ENCODE measurements at places on chromosomes 12 and 14.

- no peak for DNase-seq
Observed at GRCh38 chr14:88937706-88938105, 113.3 kb downstream of the TTC8 start.

GRCh38 chr14:50339178-50339804, 27.2 kb downstream of the DMAC2L start:
- DNase-seq, result no peak

DNA sequence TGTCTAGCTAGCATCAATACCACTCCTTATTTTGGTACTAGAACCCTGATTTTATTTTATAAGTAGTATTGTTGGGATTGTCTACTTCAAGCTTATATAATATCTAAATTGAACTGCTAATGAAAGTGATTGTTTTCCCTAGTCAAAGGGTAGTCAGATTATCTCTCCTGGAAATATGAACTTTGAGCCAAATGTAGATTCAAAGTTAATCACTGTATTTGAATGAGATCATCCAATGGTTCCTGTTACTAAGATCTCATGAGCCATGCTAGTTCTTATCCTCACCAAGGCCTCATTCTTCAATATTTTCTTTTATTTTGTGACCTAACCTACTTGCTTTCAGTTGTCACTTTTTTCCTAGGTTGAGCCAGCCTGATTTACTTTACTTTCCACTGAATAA, 276.7 kb downstream of the RASSF9 start:
- no peak for DNase-seq

DNA sequence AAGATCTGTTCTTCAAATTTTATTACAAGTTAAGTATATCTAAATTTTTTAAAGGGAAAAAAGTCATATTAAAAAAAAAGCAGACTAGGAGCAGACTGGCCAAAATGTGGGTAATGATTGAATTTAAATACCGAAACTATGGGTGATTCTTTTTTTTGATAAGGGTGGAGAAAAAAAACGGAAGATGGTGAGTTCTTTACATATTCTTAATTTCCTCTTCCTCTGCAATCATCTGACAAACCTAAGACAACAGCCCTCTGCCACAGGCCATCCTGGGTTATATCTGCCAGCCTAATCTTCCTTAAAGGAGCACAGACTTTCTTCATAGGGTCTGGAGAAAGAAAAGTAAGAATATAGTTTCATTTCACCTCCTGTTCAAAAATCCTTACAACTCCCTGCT, 108.0 kb downstream of the PPP2R5E start:
- no peak for DNase-seq

- no peak for DNase-seq
Observed at GRCh38 chr12:106840243-106840642, 65.8 kb downstream of the RIC8B start.

GRCh38 chr14:22718091-22718490, 48.4 kb upstream of the OXA1L start:
- no peak for DNase-seq

GRCh38 chr12:15423629-15424028, 101.3 kb downstream of the PTPRO start:
- no peak for DNase-seq

DNA sequence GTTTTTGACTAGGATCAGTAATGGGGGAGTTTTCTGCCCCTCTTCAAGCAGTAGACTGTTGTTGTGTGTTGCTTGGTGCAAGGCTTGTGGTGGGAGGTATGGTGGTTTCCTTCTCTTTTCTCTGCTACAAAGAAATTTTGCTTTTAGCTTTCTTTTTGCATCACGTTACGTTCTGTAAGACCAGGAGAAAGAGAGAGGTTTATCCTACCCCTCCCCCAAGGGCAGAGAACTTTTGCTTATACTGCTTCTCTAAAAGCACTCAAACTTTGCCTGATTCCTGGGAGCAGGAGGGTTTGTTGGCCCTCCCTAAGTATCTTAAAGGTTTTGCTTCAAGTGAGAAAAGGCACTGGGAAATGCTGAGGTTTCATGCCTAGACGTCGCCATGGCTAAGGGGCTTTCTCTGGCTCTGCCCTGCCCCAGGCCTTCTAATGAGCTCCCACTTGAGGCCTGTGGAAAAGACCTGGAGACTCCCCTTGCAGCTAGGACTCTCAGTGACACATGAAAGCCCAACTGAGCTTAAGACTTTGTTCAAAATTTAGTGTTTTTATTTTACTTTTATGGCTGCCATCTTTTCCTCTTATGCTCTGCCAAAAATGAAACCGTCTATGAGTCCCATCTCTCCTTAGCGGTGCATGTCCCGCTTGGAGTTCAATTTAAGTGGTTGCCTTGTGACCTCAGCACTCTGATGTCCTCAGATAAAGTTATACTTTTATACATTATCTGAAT, 49.2 kb downstream of the EIF2S3B start:
- DNase-seq, result no peak

DNA sequence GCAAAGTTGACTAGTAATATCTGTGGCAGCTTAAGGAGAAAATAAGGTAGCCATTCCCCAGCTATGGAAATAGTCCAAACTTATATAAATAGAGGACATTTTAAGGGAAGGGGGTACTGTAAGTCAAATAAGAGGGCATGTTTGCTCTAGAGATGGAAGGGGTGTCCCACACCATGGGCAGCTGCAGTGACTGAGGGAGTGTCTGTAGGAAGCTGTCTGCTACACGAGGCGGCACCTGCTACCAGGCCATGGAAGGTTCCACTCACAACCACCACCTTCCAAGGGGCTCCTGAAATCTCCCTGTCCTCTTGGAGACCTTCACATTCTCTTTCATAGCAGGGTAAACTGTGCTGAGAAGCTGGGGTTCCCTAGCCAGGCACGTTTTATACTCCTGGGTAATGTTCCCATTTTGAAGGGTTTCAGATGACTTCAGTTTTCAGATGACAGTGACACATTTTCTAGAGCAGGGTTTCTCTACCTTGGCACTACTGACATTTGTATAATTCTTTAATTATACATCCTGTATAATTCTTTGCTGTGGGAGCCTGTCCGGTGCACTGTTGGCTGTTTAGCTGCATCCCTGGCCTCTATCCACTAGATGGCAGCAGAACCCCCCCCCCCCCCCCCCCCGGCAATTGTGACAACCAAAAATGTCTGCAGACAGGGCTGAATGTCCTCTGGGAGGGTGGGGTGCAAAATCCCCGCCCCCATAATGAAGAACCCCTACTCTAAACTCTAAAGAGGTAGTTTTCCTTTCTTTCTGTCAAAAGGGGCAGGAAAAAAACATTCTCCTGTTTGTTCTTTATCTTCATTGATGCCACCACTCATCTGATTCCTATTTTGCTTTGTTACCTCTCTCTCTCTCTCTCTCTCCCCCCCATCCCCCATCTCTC, 11.6 kb upstream of the SMCO2 start:
- no peak for DNase-seq

- DNase-seq, result no peak
Observed at GRCh38 chr12:54017027-54017788, 8.4 kb downstream of the HOXC8 start.

DNA sequence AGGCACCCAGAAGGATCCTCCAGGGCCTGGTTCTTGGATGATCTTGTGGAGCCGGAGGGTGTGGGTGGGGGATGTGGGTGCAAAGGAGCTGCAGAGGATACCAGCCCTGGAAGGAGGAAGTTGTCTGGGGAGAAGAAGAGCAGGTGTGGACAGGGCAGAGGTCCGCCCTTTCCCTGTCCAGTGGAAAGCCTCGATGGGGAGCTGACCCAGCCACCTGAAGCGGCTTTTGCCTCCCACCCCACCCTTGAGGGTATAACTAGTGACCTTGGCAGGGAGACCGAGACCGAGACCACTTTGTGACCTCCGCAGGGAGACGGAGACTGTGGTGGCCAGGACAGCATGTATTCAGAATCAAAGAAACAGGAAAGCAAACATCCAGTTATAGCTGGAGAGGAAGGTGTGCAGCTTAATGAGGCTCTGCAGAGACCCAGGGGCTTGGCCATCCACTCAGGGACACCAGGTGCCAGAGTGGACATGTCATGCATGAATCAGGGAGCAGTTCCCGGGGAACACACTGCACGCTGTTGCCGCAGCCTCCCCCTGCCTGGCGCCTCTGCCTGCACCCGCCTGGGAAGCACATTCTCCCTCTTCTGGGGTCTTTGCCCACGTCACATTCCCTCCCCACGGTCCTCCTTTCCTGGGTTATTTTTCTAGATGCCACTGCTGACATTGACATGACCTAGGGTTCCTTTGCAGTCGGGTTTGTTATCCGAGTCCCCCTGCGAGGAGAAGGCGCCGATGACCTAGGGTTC, 87.7 kb downstream of the ADGRD1 start:
- DNase-seq, result no peak

DNA sequence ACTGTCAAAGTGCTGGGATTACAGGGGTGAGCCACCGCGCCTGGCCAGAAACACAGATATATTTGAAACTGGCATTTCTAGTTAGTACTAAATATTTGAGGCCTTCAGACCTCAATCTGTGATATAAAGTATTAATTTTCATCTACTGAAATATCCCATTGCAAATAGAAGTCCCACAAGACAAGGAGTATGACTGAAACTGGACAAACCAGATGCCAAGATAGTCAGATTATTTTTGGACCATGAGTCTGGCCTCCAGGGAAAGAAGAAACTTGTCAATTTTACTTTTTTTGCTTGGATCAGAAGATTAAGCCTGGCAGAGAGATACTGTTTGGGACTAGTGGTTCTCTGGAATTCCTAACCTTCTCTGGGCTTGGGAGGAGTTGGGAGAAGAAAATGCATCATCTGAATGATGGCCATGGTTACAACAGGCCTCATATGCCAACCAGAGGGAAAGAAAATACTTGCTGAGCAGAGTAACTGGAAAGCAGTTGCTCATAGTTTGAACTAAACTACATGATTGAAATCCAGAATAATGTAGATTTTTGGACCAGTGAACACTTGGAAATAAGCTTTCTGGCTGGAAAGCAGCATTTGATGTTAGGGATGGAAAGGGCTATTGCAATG, 2.9 kb upstream of the SMOC1 start:
- DNase-seq, result no peak

DNA sequence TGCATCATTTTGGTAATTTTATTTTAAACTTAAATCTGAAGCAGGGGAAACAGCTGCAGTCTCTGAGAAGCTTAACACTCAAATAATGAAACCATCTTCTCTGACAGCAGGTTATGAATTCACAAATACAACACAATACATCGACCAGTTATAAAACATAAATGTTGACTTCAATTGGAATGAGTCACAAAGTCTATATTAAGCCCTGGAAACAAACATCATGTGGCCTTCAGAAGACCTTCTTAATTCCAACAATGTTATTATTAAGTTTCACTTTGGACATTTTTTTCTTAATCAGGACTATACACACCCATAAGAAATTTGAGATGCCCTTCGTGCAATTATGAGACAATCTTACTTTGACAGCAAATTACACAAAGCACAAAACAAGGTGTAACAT, 68.9 kb downstream of the CEP128 start:
- DNase-seq, result no peak

DNA sequence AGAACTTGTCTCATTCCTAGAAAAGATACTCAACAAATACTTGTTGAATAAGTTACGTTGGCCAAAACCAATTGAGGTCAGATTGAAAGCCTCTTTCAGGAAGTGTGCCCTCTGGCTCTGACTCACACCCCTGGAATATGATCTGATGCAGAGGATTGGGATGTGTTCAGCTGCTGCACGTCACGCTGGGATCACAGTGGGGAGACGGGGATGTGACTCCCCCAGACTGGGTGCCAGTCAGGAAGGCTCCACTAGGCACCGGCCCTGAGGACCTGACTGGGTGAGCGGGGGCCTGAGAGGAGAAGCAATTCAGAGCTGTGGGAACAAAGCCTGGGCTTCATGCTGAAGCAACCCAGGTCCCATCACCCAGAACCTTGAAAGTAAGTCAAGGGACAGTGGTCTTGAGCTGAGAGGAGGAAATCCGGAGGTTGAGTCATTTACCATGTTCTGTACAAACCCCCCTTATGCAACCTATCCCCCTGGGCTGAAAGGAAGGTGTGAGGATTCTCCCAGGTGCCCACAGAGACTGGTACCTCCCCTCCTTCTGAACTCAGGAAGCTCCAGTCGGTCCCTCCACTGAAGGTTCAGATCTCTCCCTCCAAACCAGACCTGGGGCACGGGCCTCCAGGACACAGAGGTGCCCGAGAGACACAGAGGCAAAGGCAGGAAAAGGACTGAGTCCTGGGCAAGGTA, 3.9 kb downstream of the CEBPE start:
- DNase-seq, result no peak

DNA sequence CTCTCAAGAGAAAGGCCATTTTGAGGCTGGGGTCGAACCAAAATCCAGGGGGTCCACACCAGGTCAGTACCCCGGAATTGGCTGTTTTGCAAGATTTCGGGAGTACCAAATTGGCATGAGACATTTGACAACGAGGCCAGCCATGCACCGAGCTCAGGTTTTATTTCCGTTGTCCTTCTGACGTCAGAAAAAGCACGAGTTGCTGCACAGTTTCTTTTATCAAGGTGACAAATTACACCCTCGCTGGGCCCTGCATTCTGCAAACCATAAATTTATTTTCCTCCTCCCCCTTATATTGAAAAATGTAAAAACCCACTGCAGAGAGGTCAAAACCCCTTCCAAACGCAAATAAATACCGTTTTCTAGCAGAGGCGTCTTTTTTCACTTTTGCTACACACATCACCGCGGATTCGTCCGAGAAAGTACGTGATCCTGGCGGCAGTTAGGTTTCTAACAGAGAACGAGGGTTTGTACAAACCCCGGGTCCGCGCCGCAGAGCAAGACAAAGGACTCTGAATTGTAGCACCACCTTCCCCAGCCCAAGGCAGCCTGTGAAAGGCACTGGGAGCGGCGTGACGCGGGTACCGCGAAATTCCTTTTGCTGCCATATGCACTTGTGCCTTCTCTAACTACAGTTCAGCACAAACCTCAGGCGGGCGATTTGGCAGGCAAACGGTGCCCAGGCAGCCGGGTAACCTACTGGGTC, 1.8 kb downstream of the SLC38A1 start:
- peak; percentile 23 for DNase-seq

GRCh38 chr12:31964280-31964679, 5.1 kb downstream of the RESF1 start:
- no peak for DNase-seq

- no peak for DNase-seq
Observed at GRCh38 chr14:26261368-26262122, 336.3 kb downstream of the NOVA1 start.

GRCh38 chr12:45315462-45315861, 99.6 kb downstream of the ANO6 start:
- DNase-seq, result no peak

DNA sequence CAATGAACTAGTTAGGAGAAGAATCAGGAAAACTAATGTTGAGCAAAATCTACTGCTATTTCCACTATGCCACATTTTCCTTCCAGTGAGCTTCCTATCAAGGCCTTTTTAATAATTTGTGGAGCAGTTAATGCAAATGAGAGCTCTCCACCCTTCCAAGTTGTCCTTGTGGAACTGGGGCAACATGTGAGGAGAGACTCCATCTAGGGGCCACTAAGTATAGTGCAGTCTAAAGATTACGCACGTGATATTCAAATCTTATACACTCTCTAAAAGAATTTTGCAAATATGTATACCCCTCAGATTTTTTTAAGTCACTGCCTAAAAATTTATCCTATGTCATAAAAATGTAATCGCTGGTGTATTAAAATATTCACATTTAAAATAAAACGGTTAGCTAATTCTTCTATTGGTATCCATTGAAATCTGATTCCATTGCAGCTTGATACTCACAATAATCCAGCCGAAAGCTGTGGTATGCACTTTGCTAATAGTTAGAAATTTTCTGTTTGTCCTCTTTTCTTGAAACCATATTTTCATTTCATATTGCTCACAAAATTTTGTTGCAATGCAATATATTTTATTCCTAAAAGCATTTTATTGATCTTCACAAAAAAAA, 100.1 kb downstream of the PAH start:
- DNase-seq, result no peak

Data from activated CD8-positive, alpha-beta memory T cell treated with anti-CD3 and anti-CD28 coated beads for 48 hours (primary cell).